ENCODE measurements at places on chromosomes 12 and 14. TPM values are rescaled to one million over a fixed set of nuclear protein-coding genes. Genes with fewer than 3 reads are reported as not detected.
A peak's percentile ranks its signal among the peaks of the same experiment; 100 is the strongest.

Gene RNFT2
- total RNA-seq: not detected

Gene BEGAIN
- 1.4 TPM for total RNA-seq

Gene SRGAP1
- 13.0 TPM for total RNA-seq

Gene DEGS2
- total RNA-seq: not detected

Gene PGF
- 1.8 TPM for total RNA-seq

Gene SPATA7
- 9.8 TPM for total RNA-seq

Gene HOXC12
- total RNA-seq: not detected

Gene DTX3
- total RNA-seq: 19.6 TPM

- DNase-seq: no peak
Measured at GRCh38 chr14:63431466-63431865, 111.7 kb downstream of the PPP2R5E start.

DNA sequence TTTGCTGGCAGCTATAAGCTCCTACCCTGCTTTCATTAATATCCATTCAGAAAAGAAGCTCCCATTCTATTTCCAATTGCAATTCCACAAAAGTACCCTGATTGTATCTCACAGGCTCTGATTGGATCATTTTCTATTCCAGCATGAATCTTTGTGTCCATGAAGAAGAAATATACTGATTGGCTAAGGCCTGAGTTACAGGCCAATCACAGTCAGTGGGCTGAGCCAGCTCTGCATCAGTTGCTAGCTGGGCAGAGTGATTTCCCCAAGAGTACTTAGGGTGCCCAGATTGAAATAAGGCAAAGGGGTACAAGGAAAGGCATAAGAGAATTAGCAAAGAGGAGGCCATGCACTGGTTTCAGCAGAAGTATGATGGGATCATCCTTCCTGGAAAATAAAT, 14.4 kb downstream of the ART4 start:
- peak; percentile 15 for DNase-seq

DNA sequence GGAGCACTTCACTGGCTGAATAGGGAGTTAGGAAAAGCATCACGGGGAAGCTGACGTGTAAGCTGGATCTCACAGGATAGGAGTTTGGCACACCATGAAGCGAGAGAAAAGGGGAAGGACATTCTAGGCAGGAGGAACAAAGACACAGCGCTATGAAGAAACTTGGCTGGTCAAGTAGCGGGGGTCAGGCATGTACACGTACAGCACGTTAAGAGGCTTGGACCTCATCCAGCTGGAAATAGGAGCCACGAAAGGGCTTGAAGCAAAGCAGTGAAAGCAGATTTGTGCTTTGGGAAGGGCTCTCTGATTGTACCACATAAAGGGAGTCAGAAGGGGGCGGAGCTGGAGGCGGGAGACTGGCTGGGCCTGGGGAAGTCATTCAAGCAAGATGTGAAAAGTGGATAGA, 19.6 kb upstream of the GALNT8 start:
- no peak for DNase-seq

DNA sequence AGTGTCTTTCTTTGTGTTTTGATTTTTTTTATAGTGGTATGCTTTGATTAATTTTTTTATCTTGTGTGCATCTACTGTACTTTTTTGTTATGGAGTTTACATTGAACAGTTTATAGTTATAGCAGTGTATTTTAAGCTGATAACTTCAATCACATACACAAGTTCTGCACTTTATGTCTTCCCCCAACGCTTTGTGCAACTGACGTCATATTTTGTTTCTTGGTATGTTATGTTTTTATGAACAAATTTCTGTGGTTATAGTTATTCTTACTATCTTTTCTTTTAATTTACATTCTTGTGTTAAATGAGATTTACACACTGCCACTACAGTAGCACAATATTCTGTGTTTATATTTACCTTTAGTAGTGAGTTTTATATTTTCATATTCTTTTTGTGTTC, 197.1 kb downstream of the SNAPC1 start:
- no peak for DNase-seq

- no peak for DNase-seq
Measured at GRCh38 chr12:24955853-24956252, 7.0 kb upstream of the BCAT1 start.

DNA sequence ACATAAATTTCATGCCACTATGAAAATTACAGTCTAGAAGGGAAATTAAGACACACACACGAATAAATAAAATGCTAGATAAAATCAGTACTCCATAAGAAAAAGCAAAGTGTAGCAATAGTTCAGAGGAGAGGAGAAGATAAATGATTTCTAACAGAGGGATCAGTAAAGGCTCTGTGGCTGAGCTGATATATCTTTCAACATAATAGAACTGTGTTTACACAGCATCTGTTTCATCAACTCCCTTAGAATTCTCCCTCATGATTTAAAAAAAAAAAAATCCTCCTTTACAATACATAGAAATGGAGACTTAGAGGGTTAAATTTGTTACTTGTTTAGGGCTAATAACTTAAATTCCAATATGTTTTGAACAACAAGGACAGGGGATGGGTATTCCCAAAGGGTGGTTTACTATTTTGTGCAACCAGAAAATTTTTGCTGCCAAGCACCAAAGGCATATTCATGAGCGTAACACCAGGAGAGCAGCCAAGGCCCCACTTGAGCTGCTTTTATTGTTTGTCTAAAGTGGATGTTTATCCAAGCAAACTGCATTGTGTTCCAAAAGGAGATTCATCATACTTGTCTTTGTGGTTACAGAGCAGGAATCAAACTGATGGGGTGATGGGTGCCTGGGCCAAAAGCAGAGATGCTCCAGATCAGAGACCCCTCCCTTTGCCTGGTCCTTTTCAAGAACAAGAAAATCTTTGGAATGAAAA, 162.7 kb downstream of the BMP4 start:
- no peak for DNase-seq

DNA sequence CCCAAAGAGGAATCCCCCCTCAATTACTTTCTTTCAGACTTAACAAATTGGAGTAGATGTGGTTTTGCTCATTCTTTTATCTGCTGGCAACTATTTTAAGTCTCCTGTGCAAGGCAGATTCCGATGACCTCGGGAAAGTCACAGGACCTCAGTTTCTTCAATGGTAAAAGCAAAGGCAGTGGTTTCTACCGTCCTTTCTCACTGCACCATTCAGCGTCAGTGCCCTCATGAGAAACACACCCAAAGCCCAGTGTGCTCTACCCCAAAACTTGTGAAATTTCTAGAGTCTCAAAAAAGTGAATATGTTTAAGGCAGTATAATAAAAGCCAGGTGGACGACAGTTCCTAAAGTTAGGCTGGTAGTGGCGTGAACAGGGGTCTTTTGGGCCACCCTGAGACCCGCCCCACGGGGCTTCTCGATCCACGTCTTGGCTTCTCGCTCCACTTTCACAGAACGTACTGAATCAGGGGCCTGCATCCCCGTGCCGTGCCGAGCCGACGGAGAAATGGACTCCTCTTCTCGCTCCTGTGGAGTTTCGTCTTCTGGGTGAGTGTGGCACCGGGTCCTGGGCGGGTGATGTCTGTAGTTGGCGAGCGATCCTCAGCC, 1.3 kb upstream of the ARHGAP5 start:
- DNase-seq: peak; percentile 87

GRCh38 chr12:47307680-47308399, 228.1 kb upstream of the AMIGO2 start:
- DNase-seq: peak; percentile 70

- no peak for DNase-seq
Measured at GRCh38 chr12:124125203-124125871, 152.3 kb downstream of the ZNF664 start.

DNA sequence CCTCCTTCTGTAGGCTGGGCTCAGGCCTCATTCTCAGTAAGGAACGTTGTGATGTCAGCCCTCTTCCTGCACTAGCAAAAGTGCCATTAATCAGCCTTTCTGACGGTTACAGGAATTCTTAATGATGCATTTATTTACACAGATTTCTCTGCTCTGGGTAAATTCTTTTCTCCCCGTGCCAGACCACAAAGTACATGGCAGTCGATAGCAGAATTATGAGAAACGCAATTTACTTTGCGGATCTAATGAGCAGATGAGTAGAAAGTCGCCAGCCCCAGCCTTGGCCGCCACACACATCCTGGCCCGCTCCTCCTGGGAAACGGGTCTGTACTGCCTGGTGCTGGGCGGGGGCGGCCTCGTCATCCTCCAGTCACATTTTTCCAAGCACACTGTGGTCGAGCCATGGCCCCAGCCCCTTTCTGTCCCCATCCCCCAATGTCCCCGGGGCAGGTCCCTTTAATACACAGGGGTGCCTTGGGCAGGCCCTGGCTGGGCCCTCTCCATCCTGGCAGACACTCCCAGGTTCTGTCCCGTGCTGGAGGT, 25.9 kb downstream of the NOC4L start:
- peak; percentile 83 for DNase-seq

GRCh38 chr12:72677846-72678245, 405.7 kb downstream of the TRHDE start:
- no peak for DNase-seq

GRCh38 chr14:36516719-36517241, 3.3 kb downstream of the NKX2-1 start:
- no peak for DNase-seq

GRCh38 chr14:34103176-34103575, 152.3 kb upstream of the EGLN3 start:
- no peak for DNase-seq

- peak; percentile 78 for DNase-seq
Measured at GRCh38 chr12:79634957-79635471, 55.8 kb downstream of the PAWR start.

- no peak for DNase-seq
Measured at GRCh38 chr14:75549169-75549568, 26.9 kb downstream of the BATF start.

DNA sequence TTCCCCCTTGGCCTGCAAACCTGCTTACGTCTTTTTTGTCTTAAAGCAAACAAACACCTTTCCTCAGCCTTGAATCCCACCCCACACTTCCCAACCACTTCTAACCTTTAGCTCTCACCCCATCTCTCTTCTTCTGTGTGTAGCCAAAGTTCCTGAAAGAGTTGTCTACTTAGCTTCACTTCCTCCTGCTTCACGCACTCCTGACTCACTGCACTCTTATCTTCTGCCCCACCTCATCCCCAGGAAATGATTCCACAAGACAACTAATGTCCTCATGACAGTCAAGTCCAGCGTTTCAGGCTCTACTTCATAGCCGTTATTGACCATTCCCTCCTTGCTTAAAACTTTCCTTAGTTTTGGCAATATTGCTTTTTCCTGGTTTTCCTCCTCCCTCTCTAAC, 22.4 kb downstream of the EIF2B2 start:
- peak; percentile 37 for DNase-seq

DNA sequence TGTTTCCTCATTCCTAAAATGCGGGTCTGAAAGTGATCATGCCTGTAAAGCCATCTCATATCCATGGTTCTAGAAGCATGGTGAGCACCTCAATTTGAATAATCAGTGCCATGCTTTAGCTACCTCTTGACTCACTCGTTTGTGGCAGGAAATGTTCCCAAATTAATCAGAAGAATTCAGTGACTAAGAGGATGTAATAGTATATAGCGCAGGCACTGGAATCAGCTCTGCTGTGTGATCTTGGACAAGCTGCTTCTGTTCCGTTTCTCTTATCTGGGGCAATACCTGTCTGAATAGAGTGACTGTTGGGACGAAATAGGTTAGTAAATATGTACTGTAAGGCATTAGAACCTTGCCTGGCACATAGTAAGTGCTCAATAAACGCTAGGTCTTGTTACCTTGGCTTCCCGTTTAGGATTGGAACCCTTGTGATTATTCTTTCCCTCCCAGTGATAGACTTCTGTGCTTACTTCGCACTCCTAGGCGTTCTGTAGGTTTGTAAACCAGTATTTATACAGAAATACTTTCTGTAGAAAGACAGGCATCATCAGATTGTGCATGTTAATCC, 820 bp upstream of the SMAGP start:
- DNase-seq: peak; percentile 92

- DNase-seq: peak; percentile 82
Measured at GRCh38 chr12:56836317-56836716, 73.2 kb downstream of the HSD17B6 start.

DNA sequence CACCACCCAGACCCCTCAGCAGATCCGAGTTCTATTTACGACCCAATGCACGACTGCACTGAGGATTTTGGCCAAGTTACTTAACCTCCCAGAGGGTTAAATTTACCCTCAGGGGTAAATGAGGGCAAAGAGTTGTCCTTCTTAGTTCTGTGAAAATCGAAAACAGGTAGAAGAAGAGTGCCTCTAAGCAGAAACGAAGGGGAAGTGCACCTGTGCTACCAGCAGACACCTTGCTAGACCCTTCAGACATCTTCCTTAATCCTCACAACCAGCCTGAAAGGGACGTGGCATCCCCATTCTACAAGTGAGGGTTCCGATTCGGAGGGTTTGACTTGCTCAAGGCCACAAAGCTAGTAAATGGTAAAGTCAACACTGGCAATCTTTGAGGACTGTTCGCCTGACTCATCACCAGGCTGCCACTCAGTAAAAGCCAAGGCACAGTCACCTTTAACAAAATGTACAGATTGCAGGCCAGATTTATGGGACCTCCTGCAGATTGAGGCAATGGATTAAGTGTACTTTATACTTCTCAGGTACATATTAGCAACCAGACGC, 1.6 kb downstream of the GSG1 start:
- peak; percentile 81 for DNase-seq

- DNase-seq: no peak
Measured at GRCh38 chr12:51012570-51013236, 13.5 kb downstream of the SLC11A2 start.

GRCh38 chr14:77023001-77023996, 5.2 kb downstream of the IRF2BPL start:
- peak; percentile 67 for DNase-seq

- no peak for DNase-seq
Measured at GRCh38 chr12:76109879-76110278, 25.4 kb upstream of the NAP1L1 start.

DNA sequence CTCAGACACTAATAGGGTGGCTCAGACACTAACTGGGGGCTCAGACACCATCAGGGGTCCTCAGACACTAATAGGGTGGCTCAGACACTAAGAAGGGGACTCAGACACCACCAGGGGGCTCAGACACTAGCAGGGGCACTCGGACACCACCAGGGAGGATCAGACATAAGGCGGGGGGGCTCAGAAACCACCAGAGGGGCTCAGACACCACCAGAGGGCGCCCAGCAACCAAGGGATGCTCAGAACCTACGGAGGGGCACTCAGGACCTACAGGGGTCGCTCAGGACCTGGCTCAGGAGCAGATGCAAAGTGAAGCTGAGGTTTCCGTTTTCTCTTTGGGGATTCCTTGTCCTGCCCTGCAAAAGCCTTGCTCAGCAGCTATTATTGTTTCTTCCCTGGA, 448.5 kb downstream of the TMEM121 start:
- no peak for DNase-seq

- DNase-seq: no peak
Measured at GRCh38 chr12:120979862-120980696, 1.7 kb downstream of the HNF1A start.

DNA sequence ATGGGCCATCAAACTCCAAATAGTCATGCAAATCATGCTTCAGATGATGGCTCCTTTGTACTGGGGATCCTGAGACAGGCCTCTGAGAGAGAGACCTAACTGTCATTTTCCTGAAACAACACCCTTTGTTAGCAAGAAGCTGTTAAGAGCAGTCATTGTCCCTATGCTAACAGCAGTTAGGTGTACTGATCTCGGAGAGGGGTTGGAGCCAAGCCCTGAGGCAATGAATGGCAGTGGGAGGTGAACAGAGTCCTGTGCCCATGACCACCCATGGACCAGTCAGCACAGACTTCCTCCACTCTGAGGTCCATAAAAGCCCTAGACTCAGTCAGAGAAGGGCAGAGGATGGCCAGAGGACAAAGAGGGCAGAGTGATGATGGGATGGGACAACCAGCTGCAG, 747.6 kb upstream of the LRFN5 start:
- no peak for DNase-seq

- peak; percentile 79 for DNase-seq
Measured at GRCh38 chr14:100955201-100955600, 51.7 kb upstream of the RTL1 start.

- peak; percentile 79 for DNase-seq
Measured at GRCh38 chr12:71392521-71393145, 47.0 kb upstream of the LGR5 start.

- no peak for DNase-seq
Measured at GRCh38 chr12:106974511-106974910, 12.4 kb downstream of the MTERF2 start.
